NCI-H2107 (cell line): ENCODE measurements at places on chromosomes 7 and 10.

DNA sequence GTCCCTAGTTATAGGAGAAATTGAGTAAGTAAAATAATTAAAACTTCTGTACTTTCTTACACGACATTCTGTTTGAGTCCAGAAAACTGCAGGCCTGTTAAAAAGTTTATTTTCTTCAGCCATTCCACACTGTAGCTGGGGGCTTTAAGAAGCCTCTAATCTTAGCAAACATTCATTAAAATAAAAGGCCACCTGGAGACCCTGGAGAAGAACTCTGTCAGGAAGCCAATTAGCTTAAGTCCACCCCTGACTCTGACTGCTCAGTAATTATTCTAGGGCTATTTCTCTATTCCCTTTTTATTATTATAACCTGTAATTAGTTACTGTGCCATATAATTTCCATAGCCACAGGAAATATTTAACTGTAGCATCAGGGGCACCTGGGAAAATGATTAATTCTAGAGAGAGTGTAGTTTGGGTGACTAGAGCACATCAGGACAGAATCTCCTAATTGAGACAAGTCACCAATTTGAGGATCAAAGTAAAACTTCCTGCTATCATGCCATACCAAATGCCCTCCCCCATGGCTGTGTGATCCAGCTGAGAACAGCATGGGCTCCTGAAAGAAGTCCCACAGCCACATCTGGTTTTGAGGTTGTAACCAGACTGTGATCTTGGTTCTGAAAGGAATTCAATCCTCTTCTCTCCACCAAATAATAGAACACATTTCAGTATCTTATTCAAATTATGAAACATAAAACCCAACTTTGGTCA, 1302.3 kb downstream of the XPNPEP1 start:
- DNase-seq: no peak

DNA sequence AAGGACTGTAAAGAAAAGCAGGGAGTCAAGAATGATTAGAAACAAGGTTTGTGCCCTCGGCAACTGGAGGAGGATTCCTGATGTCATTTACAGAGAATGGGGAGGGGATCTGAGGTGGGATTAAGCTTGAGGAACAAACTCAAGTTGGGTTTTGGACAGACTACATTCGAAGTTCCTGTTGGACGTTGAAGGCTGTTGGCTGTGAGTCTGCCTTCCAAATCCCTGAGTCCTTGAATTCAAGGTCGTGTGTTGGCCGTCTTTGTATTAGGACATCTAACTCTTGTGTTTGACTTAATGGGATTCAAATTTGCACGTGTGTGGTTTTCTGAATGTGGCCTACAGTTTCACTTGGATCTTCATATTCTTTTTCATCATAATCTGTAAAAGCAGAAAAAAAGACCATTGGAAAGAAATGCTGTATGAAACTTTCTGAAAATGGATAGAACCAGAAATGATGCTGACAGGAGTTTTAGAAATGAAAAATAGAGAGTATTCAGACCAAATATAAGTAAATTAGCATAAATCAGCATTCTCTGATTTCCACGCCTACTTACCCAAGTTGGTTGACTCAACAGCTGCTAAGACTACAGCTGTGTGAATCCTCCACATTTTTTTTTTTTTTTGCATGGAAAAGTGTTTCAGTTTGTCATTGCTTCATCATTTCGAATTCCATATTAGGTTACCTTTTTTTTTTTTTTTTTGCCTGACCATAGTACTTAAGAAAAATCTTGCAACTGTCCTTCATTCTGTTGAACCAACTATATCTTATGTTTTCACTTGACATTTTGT, 94.8 kb downstream of the KIAA1217 start:
- no peak for DNase-seq

DNA sequence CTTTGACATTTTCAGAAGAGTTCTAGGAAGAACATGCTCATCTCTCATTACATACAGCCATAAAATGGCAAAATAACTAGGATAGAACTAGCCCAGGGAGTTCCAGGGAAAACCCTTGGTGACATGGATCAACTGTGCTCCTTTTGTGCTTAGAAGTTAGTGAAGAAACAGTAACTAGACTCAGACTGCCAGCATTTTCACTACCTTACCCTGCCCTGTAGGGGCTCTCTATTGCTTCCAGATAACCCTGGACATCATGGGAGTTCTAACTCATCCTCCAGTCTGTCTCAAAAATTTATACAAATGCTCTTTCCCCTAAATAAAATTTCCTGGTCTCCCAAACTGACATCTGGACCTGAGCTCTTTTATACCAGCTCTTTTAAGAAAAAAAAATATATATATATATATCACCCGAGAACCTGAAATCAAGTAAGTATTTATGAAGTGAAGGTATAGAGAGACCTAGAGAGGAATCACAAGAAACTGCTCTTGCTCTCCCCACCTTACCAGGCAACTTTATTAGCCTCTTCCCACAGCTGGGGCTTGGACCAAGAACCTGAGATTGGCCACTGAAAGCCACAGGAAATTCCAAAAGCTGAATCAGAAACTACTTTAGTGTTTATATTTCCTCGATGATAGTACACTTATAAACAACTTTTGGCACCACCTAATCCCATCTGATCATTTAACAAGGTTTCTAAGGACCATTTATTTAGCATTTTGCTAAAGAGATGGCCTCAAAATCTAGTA, 101.4 kb downstream of the RELN start:
- no peak for DNase-seq

- no peak for DNase-seq
Measured at GRCh38 chr10:12405342-12406320, 56.3 kb downstream of the CAMK1D start.

DNA sequence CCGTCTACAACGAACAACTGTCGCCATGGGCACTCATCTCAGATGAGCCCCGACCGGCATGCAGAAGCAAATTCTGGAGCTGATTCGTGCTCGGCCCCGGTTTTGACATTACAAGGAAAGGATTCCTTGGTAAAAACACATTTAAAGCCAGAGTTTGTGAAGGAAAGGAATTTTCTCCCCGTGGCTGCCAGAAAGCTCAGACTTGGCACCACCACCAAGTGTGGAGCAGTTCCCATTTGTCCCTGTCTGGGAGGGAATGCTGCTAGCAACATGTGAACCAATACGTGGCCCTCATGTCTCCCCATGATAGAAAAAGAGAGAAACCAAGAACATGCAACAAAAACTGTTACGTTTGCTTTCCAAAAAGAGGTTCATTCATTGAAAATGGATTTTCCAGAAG, 55.2 kb upstream of the DDC start:
- no peak for DNase-seq

- DNase-seq: no peak
Measured at GRCh38 chr7:50268990-50269389, 35.5 kb upstream of the IKZF1 start.

DNA sequence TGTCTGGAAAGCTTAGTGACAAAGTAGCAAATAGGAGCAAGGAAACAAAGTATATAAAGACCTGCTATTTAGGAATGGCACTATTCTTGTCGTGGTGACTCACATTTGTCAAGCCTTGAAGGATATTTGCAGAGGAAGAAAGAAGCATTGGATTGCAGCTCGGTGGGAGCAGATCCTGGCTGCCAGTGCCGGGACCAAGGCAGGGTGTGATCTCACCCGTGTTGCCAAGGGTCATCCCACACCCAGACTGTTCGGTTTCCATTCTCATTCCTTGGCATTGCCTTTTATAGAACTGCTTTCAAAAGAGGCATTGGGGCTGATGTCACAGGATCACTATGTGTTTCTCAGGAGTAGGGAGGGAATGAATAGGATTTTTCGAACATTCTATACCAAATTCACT, 176.2 kb downstream of the GALNT17 start:
- no peak for DNase-seq
